ENCODE measurements at places on chromosomes 16 and 17. TPM values are rescaled to one million over a fixed set of nuclear protein-coding genes. Genes with fewer than 3 reads are reported as not detected.

DNA sequence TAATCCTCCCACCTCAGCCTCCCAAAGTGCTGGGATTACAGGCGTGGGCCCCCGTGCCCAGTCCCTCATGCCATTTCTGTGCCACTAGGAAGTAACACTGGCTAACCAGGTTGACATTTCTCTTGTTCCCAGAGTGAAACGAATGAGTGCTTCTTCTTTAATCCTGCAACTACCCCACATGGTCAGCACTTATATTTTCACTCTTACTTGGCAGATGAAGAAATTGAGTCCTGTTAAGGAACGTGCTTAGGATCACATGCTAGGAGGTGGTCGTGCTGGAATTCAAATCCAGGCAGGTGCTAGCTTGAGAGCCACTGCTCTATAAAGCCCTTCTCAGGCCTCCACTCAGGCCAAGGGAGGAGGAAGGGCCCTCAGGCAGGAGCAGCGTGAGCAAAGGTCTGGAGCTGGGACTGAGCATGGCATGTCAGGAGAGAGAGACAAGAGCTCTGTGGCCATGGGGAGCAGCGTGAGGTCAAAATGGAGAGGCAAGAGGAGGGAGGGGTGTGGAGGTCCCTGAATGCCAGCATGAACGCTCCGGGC is 18.5 kb upstream of the RMI2 start:
- no peak for DNase-seq

TNS4 gene
- not detected for total RNA-seq

DNA sequence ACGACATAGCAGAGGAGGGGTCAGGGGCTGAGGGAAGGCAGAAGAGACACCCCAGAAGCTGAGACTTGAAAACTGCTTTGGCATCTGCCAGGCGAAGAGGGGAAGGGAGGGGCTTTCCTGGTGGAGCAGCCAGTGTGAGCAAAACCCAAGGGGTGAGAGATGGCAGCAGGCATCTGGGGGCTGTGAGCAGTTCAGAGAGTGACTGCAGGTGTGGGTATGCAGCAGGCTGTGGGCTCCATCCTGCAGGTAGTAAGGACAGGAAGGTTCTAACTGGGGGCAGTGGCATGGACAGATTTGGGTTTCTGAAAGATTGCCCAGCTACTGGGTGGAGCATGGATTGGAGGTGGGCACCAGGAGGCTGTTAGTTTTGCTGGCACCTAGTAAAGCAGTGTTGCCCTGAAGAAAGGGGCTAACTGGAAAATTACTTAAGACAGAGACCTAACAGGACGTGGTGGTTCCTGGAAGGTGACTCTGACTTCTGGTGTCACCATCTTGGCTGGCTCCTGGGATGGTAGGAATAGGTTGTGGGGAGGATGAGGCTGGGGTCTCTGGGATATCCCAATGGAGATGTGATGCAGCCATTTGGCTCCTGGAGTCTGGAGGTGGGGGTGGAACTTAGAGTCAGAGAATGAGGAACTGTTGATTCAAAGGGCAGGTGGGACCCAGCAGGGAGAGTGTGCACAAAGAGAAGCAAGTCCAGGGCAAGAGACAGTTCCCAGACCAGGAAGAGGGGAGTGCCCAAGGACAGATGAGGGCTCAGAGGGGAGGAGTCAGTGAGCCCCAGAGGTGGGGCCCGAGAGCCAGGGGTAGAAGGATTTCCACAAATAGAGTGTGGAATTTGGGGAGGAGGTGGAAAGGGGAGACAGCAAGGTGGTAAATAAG is 11.2 kb downstream of the BCL7C start:
- DNase-seq, result no peak

PRAC1 gene
- 8.2 TPM for total RNA-seq
